ENCODE measurements at places on chromosomes 3 and 15.

- DNase-seq = no peak
Observed at GRCh38 chr15:68183616-68184315, 21.4 kb downstream of the CALML4 start.

- no peak for DNase-seq
Observed at GRCh38 chr3:25604107-25604805, 60.5 kb downstream of the TOP2B start.

GRCh38 chr3:39879581-39879980, 70.2 kb downstream of the MYRIP start:
- DNase-seq = no peak

GRCh38 chr3:183518491-183519251, 36.8 kb downstream of the KLHL6 start:
- no peak for DNase-seq

GRCh38 chr3:177731644-177732268, 534.5 kb upstream of the TBL1XR1 start:
- no peak for DNase-seq

GRCh38 chr15:94056314-94056713, 175.0 kb upstream of the MCTP2 start:
- DNase-seq = no peak
